ENCODE measurements at places on chromosomes 3 and 15.

- no peak for DNase-seq
Observed at GRCh38 chr3:188520466-188520865, 366.5 kb downstream of the LPP start.

- DNase-seq = no peak
Observed at GRCh38 chr3:43497905-43498365, 123.9 kb downstream of the ANO10 start.

GRCh38 chr3:79002465-79003372 lies 765.1 kb downstream of the ROBO1 start:
- no peak for DNase-seq

GRCh38 chr15:50358845-50359244 lies 3.8 kb upstream of the GABPB1 start:
- DNase-seq = no peak

DNA sequence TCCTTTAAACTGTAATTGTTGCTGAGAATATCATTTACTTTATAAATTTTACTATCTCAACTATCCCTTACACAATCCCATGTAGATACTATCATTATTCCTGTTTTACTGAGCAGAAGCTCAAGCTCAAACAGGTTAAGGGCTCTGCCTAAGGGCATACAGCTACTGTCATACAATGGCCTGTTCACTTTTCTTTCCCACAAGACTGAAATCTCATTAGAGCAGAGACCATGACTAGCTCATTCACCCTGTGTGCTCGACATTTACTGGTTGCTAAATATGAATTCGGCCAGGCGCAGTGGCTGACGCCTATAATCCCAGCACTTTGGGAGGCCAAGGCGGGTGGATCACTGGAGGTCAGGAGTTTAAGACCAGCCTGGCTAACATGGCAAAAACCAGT lies 1.6 kb upstream of the MESP2 start:
- DNase-seq = no peak

DNA sequence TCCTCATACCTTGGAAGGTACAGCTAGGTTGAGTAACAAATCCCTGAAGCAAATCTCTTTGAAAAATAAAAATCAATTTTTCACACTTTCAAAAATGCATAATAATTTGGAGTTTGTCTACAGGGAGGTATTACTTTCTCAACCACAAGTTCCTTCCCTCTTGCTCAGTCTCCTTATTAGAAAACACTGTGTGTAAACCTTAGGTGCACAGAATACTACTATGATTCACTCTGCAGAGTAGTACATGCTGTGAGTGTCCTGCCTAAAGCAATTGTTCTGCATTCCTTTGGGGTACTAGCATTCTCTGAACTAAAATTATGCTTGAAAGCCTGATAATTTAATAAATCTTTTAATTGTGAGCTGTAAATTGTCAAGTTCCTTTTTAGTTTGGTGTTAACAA lies 115.9 kb upstream of the EPHA3 start:
- no peak for DNase-seq

DNA sequence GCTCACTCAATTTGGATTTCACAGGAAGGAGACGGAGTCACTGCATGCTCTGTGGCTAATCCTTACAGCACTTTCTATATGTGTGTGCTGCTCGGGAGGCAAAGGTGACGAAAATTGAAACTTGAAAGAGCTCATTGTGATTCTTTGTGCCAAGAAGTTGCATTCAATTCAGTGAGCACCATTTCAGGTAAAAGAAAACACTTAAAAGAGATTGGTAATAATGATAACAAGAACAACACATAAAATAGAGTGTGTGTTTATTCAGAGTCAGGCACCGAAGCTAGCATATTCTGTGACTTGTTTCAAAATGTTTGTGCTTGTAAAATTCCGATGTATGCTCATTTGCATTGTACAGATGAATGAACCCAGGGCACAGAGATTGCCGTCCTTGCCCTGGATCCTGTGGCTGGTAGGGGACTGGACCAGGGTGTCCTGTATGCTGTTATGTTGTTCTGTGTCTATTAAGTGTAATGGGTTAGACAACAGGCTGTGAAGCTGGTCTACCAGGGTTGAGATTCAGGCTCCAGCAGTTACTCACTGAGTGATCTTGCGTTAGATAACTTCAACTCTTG lies 193.3 kb upstream of the PROK2 start:
- no peak for DNase-seq

DNA sequence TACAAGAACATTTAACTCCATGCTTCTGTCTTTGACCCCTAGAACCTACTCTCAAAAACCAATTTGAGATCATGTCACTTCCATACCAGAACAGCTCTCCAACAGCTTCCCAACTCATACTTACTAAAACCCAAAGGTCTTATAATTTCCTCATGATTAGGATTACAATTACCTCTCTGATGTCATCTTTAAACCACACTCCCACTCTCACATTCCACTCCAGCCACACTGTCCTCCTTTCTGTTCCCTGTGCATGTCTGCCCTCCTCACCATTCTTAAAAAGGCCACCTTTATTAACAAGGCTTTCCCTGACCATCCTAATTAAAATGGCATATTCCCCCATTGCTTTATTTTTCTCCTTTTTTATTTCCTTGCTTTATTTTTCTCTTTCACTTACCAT lies 18.9 kb downstream of the PHC3 start:
- DNase-seq = no peak

GRCh38 chr3:100213891-100214573 lies 46.8 kb upstream of the TBC1D23 start:
- DNase-seq = no peak

- no peak for DNase-seq
Observed at GRCh38 chr3:141255846-141256261, 24.2 kb downstream of the PXYLP1 start.

- DNase-seq = no peak
Observed at GRCh38 chr3:148554367-148554766, 143.3 kb upstream of the AGTR1 start.

DNA sequence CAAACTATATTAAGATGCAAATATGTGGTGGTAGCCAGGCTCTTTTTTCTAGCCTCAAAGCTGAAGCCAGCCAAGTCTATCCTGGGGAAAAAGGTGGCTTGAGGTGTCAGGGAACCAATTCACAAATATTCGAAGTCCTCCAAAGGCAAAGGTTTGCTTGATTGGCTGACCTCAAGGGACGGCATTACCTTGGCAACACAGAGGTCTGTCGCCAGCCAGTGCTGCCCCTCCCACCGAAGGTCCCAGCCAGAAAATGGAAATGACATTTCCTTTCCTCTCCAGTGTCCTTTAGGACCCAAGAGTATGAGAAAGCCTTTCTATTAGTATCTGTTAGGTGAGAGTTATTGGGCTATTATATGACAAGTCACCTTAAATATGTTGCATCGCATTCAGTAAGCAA lies 96.0 kb upstream of the LIMD1 start:
- no peak for DNase-seq

GRCh38 chr3:95899494-95899893 lies 914.9 kb upstream of the EPHA6 start:
- DNase-seq = no peak
